SHP77 (cell line): ENCODE measurements at places on chromosomes 12 and 14.

DNA sequence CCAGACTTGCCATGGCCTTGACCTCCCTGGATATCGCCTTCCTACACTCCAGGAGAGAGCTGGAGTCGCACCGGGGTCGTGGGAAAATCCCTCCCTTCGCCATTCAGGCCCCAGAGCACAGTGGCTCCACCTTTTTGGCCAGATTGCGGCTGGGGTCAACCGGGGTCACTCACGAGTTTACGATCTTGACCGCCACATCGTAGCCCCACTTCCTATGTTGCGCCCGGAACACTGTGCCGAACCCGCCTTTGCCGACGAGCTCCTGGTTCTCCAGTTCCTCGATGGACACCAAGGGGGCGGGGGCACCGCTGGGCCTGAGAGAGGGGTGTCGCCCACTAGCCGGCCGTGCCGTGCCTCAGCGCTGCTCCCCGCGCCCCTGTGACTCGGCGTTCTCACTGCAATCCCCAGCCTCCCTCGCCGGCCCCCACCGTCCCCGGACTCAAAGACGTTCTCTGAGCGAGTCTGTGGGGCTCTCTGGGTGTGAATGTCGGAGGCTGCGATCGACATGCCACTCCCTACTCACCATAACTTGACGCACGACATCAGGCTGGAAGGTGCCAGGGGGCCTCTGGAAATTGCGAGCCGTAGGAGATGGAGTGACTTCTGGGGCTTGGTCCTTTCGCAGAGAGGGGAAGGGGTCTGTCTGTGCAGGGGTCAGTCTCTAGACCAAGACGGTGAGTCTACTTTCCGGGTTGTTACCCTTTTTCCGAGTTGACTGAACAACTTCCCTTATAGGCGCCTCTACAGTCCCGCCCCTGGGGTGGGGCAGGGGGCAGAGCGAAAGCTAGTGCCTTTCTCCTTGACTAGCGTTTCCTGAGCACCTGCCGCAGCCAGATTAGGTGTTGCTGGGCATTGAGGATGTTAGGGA, at the start of gene RIPK3:
Gene RIPK3, minus strand, starts transcription at position 708 of the 868 bp plus-strand sequence. Its CDS starts 165 bp downstream, at position 543.
- no peak for DNase-seq

GRCh38 chr14:76767681-76768656, 6.7 kb downstream of the VASH1 start:
- DNase-seq, result peak; percentile 10

GRCh38 chr12:47391566-47391965, 311.8 kb upstream of the AMIGO2 start:
- no peak for DNase-seq

- peak; percentile 87 for DNase-seq
Observed at GRCh38 chr12:6613776-6614512, 6.8 kb upstream of the CHD4 start.

DNA sequence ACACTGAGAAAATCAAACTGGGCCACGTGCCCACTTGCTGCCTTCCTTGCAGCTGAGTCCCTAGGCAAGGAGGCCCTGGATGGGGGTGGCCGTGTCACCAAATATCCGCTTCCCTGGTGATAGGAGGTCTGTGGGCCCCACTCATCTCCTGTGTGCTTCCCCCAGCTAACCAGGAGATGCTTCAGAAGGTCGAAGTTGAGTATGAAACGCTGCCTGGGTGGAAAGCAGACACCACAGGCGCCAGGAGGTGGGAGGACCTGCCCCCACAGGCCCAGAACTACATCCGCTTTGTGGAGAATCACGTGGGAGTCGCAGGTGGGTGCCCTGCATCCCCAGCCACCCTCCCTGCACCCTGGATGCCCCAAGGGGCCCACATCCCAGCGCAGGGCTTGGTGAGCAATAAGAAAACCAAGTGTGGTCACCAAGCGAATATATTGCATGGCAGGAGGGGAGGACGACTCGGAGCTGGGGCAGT, 6.8 kb upstream of the SIVA1 start:
- DNase-seq, result no peak

GRCh38 chr12:10268037-10268436, 39.6 kb upstream of the KLRD1 start:
- DNase-seq, result no peak

DNA sequence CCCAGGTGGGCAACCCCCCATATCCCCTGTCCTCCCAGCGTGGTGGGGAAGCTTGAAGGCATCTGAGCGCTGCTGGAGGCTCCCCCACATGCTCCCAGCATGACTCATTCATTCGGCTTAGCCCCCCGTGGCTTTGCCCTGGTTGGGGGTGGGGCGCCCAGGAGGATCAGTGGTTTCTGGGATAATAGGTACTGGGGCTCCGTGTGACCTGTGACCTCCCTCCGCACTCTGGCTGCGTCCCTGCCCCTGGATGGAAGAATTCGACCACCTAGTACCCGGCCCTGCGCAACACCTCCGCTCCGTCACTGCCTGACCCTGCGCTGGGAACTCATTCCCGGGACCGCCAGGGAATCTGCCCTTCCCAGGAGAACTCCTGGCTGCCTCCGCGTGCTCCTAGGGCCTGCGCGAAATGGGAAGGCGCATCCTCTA, 120.1 kb downstream of the AACS start:
- no peak for DNase-seq
